ENCODE measurements at places on chromosomes 5 and 9.

- DNase-seq: no peak
Measured at GRCh38 chr5:180208038-180208434, 975 bp downstream of the RASGEF1C start.

DNA sequence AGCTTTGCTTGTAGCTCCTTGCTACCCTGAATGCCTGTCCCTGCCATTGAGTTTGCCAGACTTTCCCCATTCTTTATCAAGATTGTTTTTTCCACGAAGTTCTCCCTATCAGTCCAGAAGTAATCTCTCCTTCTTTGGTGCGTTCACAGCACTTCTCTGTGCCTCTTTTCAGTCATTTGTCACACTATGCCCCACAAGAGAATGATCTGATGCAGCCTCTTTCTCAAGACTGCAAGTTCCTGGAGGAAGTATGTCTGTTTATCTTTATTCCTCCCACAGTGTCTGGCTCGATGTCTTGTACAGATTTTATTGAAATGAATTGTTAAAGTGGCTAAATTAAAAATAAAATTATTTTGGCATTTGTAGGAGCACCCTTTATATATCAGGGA lies 99.3 kb downstream of the CCDC192 start:
- no peak for DNase-seq

GRCh38 chr9:14824481-14824880 lies 85.7 kb downstream of the FREM1 start:
- no peak for DNase-seq

- DNase-seq: no peak
Measured at GRCh38 chr5:140298183-140298601, 4.7 kb downstream of the PFDN1 start.

DNA sequence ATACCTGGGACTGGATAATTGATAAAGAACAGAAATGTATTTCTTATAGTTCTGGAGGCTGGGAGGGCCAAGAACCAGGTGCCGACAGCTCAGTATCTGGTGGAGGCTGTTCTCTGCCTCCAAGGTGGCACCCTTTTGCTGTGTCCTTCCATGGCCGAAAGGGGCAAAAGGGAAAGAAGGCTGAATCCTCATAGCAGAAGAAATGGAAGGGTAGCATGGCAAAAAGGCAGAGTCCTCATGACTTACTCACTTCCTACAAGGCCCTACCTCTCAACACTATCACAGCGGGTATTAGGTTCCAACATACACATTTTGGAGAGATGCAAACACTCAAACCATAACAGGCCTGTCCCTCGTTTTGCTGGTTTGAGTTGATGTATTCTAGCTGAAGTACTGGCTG lies 25.1 kb upstream of the MED10 start:
- no peak for DNase-seq

GRCh38 chr5:84092738-84093137 lies 291.9 kb downstream of the EDIL3 start:
- no peak for DNase-seq

- no peak for DNase-seq
Measured at GRCh38 chr9:81893929-81894328, 34.3 kb upstream of the SPATA31D4 start.

DNA sequence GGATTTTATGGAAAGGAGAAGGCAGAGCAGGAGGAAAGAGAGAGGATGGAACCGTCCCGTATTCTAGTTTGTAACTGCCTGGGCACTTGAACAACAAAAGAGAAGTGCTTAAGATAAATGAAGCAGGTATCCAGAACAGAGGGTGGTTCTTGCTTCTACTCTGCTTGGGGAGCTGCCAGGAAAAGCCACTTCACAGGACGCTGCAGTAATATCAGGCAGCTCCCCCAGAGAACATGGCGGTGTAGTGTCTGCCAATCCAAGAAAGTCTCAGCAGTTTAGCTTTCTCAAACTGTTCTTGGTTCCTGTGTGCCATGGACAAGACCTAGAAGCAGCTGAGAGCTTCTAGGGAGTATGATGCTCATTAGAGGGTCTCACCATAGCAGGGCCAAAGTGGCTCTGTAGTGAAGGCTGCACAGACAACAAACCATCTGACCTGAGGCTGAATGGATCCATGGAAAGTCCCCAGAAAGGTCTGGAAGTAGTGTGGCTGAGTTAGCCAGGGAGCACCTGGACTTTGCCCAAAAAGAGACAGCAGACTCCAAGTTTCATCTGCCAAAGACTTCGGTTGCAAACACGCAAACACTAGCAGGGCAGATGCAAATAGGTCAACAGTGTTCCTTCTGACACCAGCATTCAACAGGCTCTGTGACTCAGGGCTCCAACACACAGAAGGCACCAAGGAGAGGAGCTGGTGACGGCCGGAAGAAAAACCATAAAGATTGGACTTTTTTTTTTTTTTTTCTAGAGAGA lies 72.2 kb upstream of the TNFSF8 start:
- DNase-seq: peak; percentile 33

- DNase-seq: no peak
Measured at GRCh38 chr9:117696154-117696553, 8.0 kb upstream of the TLR4 start.

DNA sequence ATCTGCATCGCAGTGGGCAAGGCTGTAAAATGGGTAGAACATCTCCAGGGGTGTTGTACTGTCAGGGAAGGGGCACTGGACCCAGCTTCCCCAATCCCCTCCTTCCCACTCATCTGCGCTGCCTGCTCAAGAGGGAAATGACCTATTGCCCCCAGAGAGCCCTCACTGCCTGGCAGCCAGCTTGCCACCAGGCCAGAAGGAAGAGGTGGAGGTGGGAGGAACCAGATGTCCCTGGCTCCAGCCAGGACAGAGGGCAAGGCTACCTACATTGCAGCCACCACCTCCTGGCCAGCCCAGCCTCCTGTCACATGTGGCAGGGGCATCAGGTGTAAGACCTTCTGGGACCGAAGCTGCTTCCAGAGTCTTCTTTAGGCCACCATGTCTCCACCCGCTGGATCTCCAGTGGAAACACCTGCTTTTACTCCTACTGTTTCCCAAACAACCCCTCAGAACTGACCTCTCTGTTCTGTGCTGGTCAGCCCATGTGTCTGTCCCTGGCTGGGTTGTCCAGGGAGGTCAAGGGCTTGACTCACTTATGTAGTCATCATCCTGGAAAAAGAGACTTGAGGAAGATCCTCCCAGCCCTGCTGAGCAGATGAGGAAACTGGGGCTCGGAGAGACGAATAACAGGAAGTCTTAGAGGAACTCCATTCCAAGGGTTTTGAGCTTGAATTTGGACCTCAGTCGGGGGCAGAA lies 42.3 kb downstream of the JADE2 start:
- no peak for DNase-seq

DNA sequence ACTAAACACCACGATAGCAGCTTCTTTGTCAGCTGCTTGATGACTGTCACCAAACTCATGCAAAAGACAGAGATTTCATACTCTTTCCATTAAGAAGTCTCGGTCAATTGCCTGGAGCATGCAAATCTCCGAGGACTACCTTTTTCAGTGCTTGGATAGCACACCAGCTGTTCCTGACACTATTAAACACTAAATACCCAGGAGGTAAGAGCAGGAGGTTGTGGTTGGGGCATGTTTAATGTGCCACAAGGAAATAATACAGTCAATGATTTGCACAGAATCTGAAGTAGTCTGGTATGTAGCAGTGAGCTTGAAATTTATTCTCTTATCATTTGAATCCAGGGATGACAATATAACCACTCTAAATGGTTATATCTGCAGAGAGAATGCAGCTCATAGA lies 996.2 kb downstream of the CDH12 start:
- peak; percentile 22 for DNase-seq

- DNase-seq: no peak
Measured at GRCh38 chr9:115099901-115100300, 18.1 kb downstream of the TNC start.

GRCh38 chr9:85007748-85008147 lies 338.2 kb downstream of the NTRK2 start:
- no peak for DNase-seq

- no peak for DNase-seq
Measured at GRCh38 chr5:15501091-15501791, 1.3 kb downstream of the FBXL7 start.

DNA sequence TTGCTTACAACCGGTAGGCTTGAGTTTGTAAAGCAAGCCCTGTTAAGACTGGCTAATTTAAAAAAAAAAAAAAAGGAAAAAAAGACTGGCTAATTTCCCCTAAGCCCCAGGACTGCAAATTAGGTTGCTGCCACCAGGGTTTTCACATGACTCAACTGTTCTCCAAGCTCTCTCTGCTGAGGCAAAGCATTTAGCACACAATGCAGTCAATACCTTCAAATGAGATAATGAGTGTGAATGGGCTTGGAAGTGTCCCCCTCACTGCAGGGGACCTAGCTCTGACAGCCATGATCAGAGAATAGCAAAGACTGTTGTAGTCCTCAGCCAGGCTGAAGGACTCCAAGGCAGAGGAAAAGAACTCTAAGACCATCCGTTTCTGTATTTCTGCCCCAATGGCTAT lies 42.8 kb upstream of the ZSWIM6 start:
- no peak for DNase-seq
